ENCODE measurements at places on chromosomes 6 and 20. TPM values are rescaled to one million over a fixed set of nuclear protein-coding genes. Genes with fewer than 3 reads are reported as not detected.

The PCSK2 gene
- 3.9 TPM for total RNA-seq

The MROH8 gene
- total RNA-seq, result 3.7 TPM

The SLC13A3 gene
- total RNA-seq, result 6.1 TPM

The TNXB gene
- total RNA-seq, result 334 TPM

The SLC17A1 gene
- not detected for total RNA-seq

The RNF144B gene
- total RNA-seq, result 2.5 TPM

The CMTR1 gene
- 45.0 TPM for total RNA-seq

The NKX2-4 gene
- not detected for total RNA-seq

The ZC2HC1B gene
- total RNA-seq, result not detected

The DNAH8 gene
- 0.08 TPM for total RNA-seq

The BNIP5 gene
- total RNA-seq, result not detected

DNA sequence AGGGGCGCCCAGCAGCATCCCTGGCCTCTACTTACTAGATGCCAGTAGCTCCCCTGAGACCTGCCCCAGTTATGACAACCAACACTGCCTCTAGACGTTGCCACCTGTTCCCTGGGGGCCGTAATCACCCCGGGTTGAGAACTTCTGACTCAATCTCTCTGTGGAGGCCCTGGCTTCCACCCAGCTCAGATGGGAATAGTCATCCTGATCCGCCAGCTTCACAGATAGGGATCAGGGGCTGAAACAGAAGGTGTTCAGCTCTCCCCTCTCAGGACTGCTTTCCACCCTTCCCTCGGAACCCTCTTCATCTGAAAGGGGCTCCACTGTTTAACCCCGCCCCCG is 3.3 kb downstream of the CAPN11 start:
- DNase-seq, result no peak

- DNase-seq, result no peak
These were observed 8.4 kb upstream of the HLA-A start for GRCh38 chr6:29933955-29934354.

- DNase-seq, result no peak
These were observed 1.4 kb downstream of the GRIK2 start for GRCh38 chr6:101394936-101395335.

DNA sequence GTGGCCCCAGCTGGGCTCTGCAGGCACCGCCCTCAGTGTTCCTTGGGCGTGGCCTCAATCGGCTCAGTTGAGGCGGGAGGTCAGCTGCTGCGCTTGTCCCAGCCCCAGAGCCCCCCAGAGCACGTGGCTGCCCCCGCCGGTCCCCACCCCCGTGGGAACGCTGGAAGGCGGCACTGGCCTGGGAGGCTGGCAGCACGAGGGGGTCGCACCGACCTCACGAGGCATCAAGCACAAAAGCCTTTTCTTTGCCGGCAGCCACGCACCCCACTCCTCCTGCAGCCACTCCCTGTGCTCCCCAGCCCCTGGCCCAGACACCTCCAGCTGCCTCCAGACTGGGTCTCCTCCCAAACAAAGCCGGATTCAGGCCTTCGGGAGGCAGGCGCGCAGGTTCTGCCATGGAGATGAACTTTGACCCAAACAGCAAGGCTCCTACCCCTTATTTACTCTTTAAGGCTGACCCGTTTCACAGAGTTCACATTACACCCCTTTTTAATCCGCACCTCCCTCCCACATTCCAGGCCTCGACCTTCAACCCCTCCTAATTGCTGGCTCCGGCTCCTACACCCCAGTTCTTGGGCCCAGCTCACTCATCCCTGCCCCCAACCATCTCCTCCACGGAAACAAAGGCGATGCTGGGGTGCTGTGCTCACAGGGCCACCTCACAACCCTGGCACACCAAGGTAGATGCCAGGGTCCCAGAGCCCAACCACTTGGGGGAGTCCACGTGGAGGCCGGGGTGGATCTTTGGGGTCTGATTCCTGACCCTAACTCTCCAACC is 111.7 kb downstream of the NOL4L start:
- no peak for DNase-seq

- DNase-seq, result no peak
These were observed 7.8 kb upstream of the ABT1 start for GRCh38 chr6:26588965-26589364.

GRCh38 chr20:32186506-32186905 is 21.0 kb downstream of the PLAGL2 start:
- no peak for DNase-seq

Data from ovary (tissue), 10 donors.